ENCODE measurements at places on chromosomes 2 and 18.

DNA sequence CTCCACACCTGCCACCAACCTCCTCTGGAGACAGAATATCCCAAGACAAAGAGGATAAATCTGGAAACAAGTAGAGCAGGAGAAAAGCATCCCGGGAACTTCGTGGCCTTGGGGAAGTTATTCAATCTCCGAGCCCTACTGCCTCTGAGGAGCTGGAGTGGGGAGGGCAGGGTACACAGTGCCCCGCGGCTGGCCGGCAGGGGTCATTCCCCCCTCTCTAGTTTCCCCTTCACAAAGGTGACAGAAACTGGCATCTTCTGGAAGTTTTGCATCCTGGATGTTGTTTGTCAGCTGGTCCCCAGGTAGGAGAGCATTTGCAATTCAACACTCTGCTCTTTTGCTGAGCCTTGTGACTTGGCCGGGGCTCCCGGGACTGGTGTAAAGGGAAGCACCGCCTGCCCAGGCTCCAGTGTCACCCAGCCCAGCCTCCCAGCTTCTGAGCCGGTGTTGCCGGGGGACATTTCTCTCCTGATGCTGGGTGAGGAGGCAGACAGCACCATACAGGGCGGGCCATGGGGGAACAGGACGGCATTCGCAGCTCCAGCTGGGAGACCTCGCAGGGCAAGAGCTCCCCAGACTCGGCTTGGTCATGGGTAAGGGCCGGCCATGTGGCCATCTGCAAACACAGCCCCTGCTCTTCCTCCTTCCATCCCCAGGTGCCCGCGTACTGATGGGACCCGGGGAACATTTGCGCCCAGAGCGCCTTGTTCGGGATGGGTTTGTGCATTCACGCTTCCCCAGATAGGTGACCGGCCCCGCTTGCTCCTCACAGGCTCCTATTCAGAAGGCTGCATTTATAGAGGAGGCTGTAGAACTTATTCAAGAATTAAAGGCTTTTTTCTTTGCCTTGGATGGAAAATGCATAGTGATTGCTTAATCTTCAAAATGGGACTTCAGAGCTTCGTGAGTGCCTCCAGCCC, 7.4 kb upstream of the NTSR2 start:
- DNase-seq: peak; percentile 76

- DNase-seq: no peak
Observed at GRCh38 chr2:158990397-158991214, 22.2 kb downstream of the TANC1 start.

DNA sequence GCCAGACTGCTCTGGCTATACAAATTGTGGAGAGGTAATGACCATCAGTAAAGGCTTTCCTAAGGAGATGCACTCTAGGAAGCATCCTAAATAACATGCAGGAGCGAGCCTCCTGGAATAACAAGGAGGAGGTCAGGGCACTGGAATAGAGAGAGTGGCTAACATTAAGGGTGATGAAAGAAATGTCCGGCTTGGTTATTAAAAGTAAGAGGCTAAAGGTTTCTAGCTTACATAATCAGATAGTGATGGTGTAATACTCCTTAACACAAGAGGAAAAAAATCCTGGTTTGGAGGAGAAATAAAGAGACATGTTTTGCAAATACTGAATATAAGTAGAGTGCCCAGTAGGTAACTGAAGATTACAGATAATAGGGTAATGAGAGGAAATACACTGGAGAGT, 365.7 kb downstream of the ZEB2 start:
- DNase-seq: no peak

DNA sequence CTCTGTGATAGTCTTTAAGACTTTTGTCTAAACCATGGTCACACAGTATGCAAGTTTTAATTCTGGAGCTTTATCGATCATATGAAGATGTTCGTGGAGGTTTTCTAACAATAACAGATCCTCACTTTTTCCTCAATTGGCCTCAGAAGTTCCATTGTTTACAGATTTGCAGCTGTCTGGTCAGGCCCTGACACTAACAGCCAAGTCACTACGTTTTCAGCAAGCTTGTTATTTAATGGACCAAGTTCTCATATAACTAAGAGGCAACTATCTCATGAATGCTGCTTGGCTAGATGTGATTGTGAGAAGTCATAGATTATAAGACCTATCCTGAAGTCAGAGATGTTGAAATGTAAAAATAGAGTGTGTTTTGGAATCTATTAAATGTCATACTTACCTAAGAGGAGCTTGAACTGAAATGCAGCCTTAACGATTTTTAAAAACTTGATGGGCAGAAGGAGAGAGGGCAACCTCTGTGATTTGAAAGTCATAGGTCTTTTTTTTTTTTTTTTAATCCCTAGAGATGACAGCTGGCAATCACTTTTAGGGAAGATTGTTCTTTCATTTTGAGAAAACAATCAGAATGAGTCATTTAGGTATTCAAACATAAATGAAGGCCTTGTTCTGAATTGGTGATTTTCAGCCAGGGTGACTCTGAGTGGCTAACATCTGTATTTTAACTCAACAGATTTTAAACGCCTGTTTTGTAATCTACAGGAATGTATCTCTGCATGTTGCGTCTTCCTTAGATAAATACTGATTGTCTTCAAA, 48.4 kb upstream of the NEMP2 start:
- no peak for DNase-seq

- DNase-seq: no peak
Observed at GRCh38 chr18:32177530-32177929, 12.3 kb upstream of the MEP1B start.

DNA sequence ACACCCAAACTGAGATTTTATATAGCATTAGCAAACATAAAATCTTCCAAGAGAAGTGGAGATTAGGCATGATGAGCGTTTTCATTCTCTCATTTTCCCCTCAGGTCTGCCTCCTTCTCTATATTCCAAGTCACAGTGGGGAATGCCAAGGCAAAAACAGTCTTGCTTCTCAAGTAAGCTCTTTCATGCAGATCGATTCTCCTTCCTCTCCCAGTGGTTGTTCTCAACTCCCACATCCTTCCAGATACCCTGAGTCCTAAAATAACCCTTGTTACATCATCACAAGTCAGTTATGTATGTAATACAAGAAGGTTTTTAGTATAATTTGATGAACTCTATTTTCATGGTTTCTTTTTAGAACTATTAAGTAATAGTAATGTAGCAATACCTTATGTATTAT, 150.6 kb downstream of the TXNL1 start:
- DNase-seq: no peak

GRCh38 chr2:172811027-172811426, 75.4 kb downstream of the RAPGEF4 start:
- no peak for DNase-seq

- no peak for DNase-seq
Observed at GRCh38 chr2:64291181-64291580, 147.0 kb upstream of the PELI1 start.

GRCh38 chr2:218744615-218745014, 34.0 kb downstream of the TTLL4 start:
- DNase-seq: no peak

DNA sequence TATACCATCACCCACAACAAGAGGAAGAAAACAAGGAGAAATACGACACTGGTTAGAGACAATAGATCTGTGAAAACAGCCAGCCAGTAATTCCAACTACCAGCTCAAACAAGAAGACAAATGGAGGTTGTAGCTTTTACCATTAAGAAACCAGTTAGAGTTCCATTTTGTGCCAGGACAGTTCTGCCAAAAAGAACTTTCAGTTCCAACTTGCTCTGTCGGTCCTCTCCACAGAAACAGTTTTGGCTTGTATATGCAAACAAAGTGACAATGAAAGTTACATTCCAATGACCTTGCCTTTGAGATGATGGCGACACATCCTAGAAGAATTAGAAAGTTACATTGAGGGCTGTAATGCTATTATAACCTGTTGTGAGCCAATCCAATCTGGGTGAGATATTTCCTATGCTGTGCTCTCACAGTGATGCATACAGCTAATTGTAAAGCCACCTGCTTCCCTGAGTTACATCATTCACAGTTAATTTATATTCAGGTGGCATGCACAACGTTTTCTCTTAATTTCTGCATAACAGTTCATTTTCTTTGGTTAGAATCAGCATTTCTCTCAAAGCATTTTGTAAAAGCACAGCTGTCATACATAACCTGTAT, 1378.4 kb upstream of the PIK3C3 start:
- no peak for DNase-seq

DNA sequence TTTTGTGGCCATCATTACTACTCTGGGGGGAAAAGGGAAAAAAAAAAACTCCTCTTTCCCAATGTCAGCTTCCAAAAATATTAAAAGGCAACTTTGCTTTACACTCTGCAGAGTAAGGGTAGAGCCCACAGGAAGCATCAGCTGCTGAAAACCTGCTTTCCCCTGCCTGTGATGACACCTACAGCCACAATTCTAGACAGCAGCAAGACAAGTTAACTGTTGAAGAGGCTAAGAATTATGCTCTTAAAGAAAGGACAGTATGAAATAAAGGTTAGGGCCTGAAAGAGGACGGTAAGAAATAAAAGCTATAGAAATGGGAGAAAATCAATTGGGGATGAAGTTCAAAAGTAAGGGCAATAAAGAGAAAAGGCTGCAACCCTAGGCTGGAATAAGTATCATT, 3.0 kb downstream of the PDE11A start:
- no peak for DNase-seq

GRCh38 chr18:39591649-39592048, 2026.1 kb upstream of the CELF4 start:
- no peak for DNase-seq

DNA sequence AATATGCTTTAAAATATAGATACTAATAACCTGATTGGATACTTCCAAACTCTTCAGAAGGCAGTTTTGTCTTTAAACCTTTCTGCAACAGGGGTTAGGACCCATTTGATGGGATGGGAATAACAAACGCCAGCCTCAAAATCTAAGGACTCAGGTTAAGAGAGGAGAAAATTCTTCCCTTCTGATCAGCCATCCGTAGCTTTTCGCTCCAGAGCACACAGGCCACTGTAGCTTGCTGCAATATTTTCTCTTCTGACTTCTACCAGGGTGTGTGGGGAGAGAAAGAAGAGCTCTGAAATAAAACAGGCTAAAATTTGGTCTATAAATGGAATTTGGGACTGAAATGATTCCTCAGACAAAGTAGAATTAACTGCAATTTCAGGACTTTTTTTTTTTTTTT, 95.1 kb downstream of the ALPK2 start:
- no peak for DNase-seq

DNA sequence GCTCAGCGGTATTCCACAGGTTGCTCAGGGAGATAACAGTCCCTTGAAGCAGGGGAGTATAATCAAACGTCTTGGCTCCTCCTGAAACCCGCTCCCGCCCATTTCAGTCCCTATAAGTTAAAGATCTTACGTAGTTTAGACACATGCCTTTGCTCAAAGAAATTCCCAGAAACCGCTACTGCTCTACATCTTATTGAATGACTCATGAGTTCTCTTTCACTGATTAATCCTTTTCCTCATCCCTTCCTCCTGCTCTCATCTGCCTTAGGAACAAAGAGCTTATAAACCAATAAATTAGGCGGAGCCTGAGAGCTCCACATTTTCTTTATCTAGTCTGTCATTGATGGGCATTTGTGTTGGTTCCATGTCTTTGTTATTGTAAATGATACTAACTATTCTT, 4.2 kb upstream of the SERPINB4 start:
- DNase-seq: no peak

DNA sequence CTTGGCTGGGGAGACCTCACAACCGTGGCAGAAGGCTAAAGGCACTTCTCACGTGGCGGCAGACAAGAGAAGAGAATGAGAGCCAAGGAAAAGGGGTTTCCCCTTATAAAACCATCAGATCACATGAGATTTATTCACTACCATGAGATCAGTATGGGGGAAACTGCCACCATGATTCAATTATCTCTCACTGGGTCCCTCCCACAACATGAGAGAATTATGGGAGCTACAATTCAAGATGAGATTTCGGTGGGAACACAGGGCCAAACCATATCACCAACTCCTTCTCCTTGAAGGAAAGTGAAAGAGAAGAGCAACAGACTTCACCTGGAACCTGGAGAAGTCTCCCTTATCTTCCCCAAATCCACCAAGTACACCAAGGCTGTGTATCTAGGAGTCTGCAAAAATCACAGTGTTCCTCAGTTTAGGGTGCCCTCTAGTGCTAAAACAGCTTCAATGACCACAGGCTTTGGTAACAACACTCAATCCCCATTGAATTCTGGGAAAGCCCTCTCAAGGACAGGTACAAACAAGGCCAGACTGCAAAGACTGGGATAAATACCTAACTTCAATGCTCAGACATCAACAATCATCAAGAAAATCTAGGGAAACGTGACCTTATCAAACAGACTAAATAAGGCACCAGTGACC, 148.8 kb upstream of the SRD5A2 start:
- DNase-seq: no peak

DNA sequence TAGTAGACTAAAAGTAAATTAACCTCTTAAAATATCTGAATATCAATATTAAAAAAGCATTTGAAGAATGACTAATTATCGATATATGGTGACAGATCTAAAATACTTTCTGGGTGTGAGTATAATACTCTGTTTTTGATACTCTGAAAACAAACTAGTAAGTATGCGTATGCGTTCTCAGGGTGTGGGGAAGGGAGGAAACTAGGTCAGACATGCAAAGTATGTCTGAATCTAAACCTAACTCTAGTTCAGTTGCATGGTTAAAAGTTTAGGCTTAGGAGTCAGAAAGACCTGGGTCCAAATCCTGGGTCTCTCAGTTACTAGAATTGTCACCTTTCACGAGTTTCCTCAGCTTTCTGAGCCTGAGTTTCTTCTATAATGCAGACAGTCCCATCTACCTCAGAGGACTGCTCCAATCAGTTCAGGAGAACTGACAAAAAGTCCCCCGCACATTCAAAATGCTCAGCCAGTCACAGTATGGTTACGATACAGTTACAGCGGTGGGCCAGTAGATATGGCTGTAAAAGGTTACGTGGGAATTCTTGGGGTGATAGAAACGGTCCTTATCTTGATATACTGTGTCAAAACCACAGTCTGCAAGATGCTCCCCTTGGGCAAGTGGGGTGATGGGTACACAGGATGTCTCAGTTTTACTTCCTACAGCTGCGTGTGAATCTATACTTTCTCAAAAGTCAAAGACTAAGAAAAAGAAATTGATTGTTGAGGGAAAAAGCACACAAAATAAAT, 29.2 kb downstream of the UNC50 start:
- no peak for DNase-seq

DNA sequence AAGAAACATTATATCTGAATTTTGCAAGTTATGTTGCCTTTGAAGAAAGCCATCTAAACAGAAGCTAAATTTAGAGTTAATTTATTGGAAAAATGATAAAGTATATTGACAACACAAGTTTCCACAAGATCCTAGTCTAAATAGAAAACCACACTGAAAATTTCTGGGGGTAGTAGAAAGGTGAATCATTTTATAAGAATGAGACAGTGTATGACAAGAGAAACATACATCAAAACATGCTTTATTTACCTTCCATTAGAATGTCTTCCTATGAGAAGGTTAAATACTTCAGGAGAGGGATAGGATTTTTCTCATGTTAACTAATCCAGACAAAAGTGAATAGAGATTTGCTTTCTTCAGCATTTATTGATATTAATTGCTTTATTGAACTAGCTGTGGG, 1389.8 kb upstream of the ZEB2 start:
- DNase-seq: no peak

- DNase-seq: no peak
Observed at GRCh38 chr2:174607989-174608865, 10.6 kb upstream of the WIPF1 start.

- DNase-seq: no peak
Observed at GRCh38 chr2:55087936-55088335, 37.7 kb upstream of the RTN4 start.

- DNase-seq: no peak
Observed at GRCh38 chr2:147989809-147990403, 30.6 kb downstream of the ORC4 start.

All from posterior vena cava (tissue), 2 donors.